ENCODE measurements at places on chromosomes 5 and 9.

GRCh38 chr5:6448622-6449464, at the start of gene UBE2QL1:
UBE2QL1 (plus strand) TSS chr5:6448859; CDS start chr5:6448894, 35 bp downstream.
- no peaks in the 10 kb centered on the region for H3K36me3 ChIP-seq
- no peak within 1 kb of the TSS for H3K27ac ChIP-seq
- DNase-seq: no peak
- H3K27me3 ChIP-seq: peaks cover 8% of the 10 kb centered on the region
- peak within 1 kb of the TSS; percentile 36 for H3K4me3 ChIP-seq
- peaks cover 8% of the 10 kb centered on the region for H3K4me1 ChIP-seq

- no peak overlapping the region for H3K4me3 ChIP-seq
- no peaks in the 10 kb centered on the region for H3K36me3 ChIP-seq
- H3K27ac ChIP-seq: no peak overlapping the region
Observed at GRCh38 chr5:73749485-73750270, 123.7 kb downstream of the ARHGEF28 start.

- no peaks in the 10 kb centered on the region for H3K36me3 ChIP-seq
- H3K27ac ChIP-seq: no peak overlapping the region
- DNase-seq: no peak
- H3K4me1 ChIP-seq: no peaks in the 10 kb centered on the region
- H3K4me3 ChIP-seq: no peak overlapping the region
Observed at GRCh38 chr9:73230251-73230650, 78.6 kb downstream of the ANXA1 start.

GRCh38 chr9:135243201-135244190, 156.0 kb downstream of the OLFM1 start:
- H3K27ac ChIP-seq: no peak overlapping the region
- no peak for DNase-seq
- no peaks in the 10 kb centered on the region for H3K36me3 ChIP-seq

- H3K36me3 ChIP-seq: no peaks in the 10 kb centered on the region
- DNase-seq: no peak
- H3K27me3 ChIP-seq: no peaks in the 10 kb centered on the region
- no peaks in the 10 kb centered on the region for H3K4me1 ChIP-seq
- H3K4me3 ChIP-seq: no peak overlapping the region
Observed at GRCh38 chr5:116652196-116652729, 77.6 kb upstream of the SEMA6A start.

- H3K4me1 ChIP-seq: no peaks in the 10 kb centered on the region
- H3K27ac ChIP-seq: no peak overlapping the region
- no peaks in the 10 kb centered on the region for H3K27me3 ChIP-seq
- DNase-seq: no peak
Observed at GRCh38 chr5:158990979-158991775, 108.5 kb downstream of the EBF1 start.

DNA sequence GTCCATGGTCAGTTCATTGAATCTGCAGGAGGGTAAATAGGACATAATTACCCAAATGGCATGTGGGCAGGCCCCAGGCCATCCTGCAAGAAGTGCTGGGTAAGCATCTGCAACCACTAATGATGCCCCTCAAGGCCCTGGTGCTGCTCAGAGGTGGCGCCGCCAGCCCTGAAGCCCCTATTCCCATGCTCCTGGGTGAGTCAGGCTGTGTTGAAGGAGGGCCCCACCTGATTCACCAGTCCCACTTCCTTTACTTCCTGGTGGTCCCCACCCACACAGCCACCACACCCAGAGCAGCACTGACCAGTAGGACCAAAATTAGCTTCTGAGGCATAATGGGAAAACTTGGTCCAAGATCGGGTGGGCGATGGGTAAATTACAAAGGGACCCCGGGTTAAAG, 120.4 kb upstream of the SPRY4 start:
- DNase-seq: no peak
- H3K4me3 ChIP-seq: no peak overlapping the region

DNA sequence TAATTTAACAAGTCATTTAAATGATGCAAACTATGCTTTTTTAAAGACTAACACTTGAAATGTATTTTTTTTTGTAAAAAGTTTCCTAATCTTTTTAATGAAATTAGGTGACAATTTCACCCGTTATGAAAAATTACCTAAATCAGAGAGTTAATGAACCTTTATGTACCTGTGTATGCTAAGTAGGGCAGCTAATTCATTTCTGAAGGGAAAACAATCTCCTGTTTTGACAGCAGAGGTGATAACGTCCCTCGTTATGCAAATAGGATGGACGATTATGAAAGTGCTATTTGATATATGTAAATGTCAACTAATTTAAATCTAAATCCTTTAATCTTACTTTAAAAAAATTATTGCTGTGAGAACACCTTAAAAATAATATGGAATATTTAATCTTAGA, 58.8 kb downstream of the MEF2C start:
- no peak overlapping the region for H3K27ac ChIP-seq
- no peaks in the 10 kb centered on the region for H3K36me3 ChIP-seq
- H3K27me3 ChIP-seq: no peaks in the 10 kb centered on the region
- H3K4me3 ChIP-seq: no peak overlapping the region
- DNase-seq: no peak
- H3K4me1 ChIP-seq: no peaks in the 10 kb centered on the region

DNA sequence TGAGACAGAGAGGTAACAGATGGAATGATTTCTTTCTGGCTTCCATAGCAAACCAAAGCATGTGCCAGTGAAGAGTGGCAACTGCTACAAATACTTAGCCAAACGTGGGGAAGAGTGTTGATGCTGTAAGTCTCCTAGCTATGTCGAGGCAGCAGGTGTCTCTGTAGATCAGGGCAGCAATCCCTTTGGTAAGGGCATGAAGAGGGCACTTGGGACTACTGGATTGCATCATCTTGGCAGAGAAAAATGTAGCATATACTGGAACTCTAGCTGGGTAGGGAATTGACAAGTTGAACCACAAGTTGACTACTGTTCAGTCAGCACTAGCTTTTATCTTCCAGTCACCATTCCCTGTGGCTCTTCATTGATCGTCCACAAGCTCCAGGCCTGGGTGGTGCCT, 75.8 kb downstream of the GHR start:
- H3K36me3 ChIP-seq: no peaks in the 10 kb centered on the region
- DNase-seq: no peak
- H3K27ac ChIP-seq: no peak overlapping the region

- H3K36me3 ChIP-seq: no peaks in the 10 kb centered on the region
- no peaks in the 10 kb centered on the region for H3K27me3 ChIP-seq
- no peak for DNase-seq
- H3K27ac ChIP-seq: no peak overlapping the region
Observed at GRCh38 chr5:22889720-22890119, 36.6 kb upstream of the CDH12 start.

GRCh38 chr5:65612298-65612907, 11.7 kb downstream of the TRIM23 start:
- H3K27me3 ChIP-seq: no peaks in the 10 kb centered on the region
- H3K4me3 ChIP-seq: no peak overlapping the region
- H3K27ac ChIP-seq: no peak overlapping the region
- H3K4me1 ChIP-seq: no peaks in the 10 kb centered on the region
- peaks cover 63% of the 10 kb centered on the region for H3K36me3 ChIP-seq
- no peak for DNase-seq

- no peak for DNase-seq
- no peak overlapping the region for H3K27ac ChIP-seq
Observed at GRCh38 chr5:39639618-39640089, 214.9 kb upstream of the DAB2 start.

DNA sequence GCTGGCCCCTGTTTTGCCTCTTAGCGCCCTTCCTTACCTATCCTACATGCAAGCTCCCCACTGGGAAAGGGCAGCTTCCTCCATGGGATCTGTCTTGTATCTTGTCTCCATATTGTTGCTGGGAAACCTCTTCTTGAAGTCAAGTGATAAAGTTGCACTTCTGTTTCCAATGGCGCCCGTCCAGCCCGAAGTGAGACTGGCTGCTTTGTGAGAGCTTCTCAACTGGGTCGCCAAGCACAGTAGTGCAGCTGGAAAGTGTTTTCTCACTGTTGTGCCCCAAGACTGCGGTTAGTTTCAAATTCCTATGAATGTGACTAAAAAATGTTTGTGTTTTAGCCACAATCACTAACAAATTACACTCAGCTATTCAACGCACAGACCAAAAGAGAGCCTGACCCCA, 506.6 kb upstream of the MPDZ start:
- H3K4me3 ChIP-seq: no peak overlapping the region
- no peaks in the 10 kb centered on the region for H3K27me3 ChIP-seq
- no peak overlapping the region for H3K27ac ChIP-seq
- no peaks in the 10 kb centered on the region for H3K4me1 ChIP-seq
- H3K36me3 ChIP-seq: no peaks in the 10 kb centered on the region

DNA sequence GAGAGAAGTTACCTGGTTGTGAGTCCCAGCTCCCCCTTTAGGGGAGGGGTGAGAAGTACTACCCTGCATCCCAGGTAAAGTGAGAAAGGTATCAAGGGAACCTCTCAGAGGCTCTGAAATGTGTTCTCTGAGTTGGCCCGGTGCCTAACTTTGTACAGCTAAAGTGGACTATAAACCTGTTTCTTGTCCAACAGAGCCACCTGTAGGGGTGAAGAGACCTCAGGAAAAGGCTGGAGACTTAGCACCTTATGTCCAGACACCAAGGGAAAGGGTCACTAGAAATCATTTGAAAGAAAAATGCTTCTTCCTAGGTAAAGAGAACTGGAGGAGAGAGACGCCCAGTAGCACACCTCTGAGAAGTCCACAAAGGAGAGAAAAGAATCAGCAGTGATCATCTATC, 108.3 kb upstream of the KIF2A start:
- no peaks in the 10 kb centered on the region for H3K36me3 ChIP-seq
- H3K4me1 ChIP-seq: no peaks in the 10 kb centered on the region
- no peak for DNase-seq
- H3K27me3 ChIP-seq: peaks cover 4% of the 10 kb centered on the region

GRCh38 chr5:68528821-68529273, 313.3 kb downstream of the PIK3R1 start:
- H3K27me3 ChIP-seq: no peaks in the 10 kb centered on the region
- no peaks in the 10 kb centered on the region for H3K36me3 ChIP-seq
- no peaks in the 10 kb centered on the region for H3K4me1 ChIP-seq

DNA sequence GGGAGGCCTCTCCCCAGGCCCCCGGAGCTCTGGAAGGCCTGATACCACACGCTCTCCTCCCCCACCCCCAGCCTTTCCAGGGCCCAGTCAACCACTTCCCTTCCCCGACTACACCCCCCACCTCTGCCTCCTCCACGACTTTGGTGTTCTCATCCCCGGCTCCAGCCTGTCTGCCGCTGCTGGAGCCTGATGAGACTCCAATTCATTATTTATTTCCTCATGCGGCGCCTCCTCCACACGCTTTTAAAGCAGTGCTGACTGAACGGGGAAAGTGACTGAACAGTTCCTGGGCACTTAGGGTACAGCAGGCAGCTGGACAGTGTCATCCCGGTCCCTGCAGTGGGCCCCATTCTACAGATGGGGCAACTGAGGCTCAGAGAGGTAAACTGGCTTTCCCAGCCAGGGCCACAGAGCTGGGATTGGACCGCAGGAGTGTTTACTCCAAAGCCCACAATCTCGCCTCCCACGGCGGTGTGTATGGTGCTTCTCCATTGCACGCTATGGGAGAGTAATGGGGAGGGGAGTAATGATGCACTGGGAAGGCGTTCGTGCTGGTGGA, 15.9 kb upstream of the RPL26L1 start:
- no peaks in the 10 kb centered on the region for H3K4me1 ChIP-seq
- H3K27ac ChIP-seq: no peak overlapping the region
- H3K36me3 ChIP-seq: peaks cover 9% of the 10 kb centered on the region
- no peak overlapping the region for H3K4me3 ChIP-seq
- no peak for DNase-seq

DNA sequence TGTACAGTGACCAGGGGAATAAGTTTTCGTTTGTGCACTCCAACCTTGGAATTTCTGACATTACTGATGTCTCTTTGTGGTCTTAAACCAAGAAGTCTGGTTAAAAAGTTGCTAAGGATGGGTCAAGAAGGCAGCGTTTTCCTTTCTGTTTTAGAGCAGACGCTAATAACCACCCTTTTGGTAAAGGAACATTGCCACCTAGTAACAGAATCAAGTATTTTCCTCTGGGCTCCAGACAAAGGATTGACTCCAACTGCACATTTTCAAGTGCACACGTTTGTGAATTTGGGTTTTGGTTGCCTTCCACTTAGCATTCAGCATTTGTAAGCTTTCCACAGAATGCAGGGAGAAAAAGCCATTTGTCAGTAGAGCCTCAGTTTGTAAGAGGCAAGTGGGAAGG, 22.2 kb upstream of the CEP78 start:
- no peak for DNase-seq
- no peak overlapping the region for H3K4me3 ChIP-seq
- H3K4me1 ChIP-seq: peaks cover 31% of the 10 kb centered on the region

DNA sequence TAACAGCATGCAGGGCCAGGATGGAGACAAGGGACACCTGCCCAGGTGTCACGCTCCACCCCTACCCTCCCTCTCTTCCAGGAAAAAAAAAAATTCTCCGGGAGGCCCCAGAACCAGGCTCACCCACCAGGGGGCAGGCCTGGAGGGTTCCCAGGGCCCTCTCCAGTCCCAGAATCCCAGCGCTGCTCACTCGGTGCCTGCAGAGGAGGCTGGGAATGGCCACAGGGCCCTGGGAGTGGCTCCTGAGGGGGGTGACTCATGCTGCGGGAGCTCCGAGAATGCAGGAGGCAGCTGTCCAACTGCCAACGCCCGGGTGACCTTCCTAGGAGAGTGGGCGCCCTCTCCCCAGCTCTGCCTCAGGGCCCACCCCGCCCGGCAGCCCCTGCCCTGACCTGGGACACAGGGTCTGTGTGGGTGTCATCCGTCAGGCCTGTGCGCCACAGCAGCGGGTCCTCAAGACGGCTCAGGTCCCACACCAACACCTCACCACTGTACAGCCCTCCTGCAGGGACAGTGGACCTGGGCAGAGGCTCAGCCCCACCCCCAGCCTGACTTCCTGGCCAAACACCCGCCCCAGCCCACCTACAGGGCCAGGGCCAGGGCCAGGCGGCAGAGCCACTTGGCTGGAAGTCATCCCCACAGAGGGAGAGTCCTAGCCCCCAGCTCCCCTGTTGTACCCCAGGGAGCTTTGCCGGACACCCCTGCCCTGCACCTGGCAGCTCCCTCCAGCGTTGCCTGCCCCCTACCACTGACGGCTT, 21.2 kb downstream of the DYNC2I2 start:
- H3K27ac ChIP-seq: no peak overlapping the region
- no peaks in the 10 kb centered on the region for H3K4me1 ChIP-seq
- no peak overlapping the region for H3K4me3 ChIP-seq
- DNase-seq: no peak
- peaks cover 38% of the 10 kb centered on the region for H3K36me3 ChIP-seq

DNA sequence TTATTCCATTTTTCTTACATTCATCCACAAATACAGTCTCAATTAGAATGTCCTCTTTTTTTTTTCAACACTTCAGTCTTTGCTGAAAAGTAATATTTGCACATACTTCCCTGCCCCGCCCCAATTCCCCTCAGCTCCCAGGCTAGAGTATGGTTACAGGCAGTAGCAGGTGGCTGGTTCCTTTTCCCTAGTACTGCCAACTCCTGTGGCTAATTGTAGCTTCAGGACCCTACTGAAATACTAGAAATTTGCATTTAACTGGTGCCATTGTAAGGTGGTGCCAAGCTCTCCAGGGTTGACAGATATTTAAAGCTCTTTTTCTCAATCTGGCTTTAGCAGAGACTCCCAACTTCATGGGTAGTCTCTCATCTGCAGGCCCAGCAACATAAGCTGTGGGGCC, 80.3 kb downstream of the FAM81B start:
- no peaks in the 10 kb centered on the region for H3K4me1 ChIP-seq
- no peak overlapping the region for H3K4me3 ChIP-seq
- H3K36me3 ChIP-seq: peaks cover 39% of the 10 kb centered on the region
- no peaks in the 10 kb centered on the region for H3K27me3 ChIP-seq
- DNase-seq: no peak

GRCh38 chr5:152456815-152457443, 51.9 kb upstream of the NMUR2 start:
- no peak for DNase-seq
- H3K27ac ChIP-seq: no peak overlapping the region

All from effector memory CD4-positive, alpha-beta T cell (primary cell).